Stimulated activated CD8-positive, alpha-beta memory T cell treated with anti-CD3 and anti-CD28 coated beads, Interleukin-15, amount 100 ng/mL, for 24 hours (primary cell): ENCODE measurements at places on chromosomes 5 and 9.

DNA sequence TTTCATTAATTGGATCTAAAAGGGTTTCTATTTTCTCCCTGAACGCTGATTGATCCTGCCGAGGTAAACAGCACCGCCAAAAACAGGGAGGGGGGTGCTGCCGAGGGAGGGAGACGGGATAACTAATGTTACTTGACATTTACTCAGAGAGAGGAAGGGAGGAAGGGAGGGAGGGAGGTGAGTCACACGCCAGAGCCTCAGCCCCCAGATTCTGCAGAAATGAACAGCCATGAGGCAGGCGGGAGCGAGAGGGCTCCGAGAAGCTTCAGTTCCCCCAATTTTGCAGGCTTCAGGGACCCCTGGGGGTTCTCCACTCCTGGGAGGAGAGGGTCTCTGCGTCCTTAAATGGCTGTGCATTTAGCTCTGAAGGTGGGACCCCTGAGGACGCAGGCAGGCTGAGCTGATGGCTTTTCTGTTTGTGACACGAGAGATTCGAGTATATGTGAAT, 59.1 kb upstream of the IER5L start:
- peak; percentile 21 for DNase-seq

- no peak for DNase-seq
Observed at GRCh38 chr5:178537467-178538371, 52.5 kb downstream of the COL23A1 start.

GRCh38 chr9:29981013-29981412, 2403.4 kb upstream of the ACO1 start:
- DNase-seq: no peak

DNA sequence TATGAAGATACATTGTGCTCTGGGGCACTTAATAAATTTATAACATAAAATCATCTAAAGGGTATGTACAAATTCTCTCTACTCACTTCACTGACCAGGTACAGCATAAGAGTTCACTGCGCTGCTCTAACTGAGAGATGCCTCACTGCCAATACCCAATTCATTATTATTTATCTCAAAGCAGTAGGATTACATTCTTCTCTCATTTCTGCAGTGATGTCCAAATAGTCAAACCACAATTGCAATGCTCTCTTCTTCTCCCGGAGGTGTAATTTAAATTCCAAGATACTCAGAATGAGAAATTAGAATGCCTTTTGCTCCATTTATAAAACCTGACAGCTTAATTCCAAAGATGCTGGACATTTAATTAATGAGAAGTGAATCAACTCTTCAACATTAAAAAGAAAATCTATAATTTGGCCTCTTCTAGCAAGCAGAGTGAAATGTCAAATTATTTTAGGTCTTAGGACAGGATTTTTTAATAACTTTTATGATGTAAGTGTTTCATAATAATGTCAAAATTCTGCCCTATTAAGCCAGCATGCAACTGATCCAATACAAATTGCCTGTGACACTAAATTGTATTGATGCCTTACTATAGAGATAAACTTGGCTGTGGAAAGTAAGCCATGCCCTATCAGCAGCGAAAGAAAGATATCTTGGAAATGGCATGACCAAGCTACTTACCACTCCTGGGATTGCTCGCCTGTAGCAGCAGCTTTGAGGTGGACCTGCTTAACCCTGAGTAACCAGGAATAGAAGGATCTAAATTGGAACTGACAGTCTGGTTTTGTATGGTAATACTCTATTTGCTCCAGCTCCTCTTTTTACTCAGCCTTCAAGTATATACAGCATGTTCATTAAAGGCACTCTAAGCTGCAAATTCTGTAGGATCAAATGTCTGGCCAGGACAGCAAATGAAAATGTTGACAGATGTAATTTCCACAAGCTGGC, 374.2 kb upstream of the TYRP1 start:
- no peak for DNase-seq

GRCh38 chr5:79069488-79070349, at the start of the genes BHMT2 and DMGDH:
Gene BHMT2, plus strand, starts transcription at chr5:79069767. Its CDS starts 16 bp downstream, at chr5:79069783.
Gene DMGDH, minus strand, starts transcription at chr5:79069674. Its CDS starts 54 bp downstream, at chr5:79069620.
- no peak for DNase-seq

DNA sequence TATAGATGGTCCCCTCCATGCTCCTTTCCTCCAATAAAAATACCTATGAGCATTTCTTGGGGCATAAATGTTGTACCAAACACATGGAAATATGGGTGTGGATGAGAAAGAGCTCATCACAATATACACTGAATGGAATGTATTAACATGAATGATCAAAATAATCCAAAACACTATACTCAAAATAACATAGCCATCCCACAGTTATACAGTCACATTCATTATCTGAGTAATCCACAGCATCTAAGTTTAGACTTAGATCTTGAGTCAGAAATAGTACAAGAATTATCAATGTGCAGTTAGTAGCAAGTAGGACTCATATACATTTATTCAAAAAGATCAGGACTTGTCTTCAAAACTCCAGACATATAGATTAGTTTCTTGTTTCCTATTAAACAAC, 175.2 kb upstream of the NREP start:
- DNase-seq: no peak

DNA sequence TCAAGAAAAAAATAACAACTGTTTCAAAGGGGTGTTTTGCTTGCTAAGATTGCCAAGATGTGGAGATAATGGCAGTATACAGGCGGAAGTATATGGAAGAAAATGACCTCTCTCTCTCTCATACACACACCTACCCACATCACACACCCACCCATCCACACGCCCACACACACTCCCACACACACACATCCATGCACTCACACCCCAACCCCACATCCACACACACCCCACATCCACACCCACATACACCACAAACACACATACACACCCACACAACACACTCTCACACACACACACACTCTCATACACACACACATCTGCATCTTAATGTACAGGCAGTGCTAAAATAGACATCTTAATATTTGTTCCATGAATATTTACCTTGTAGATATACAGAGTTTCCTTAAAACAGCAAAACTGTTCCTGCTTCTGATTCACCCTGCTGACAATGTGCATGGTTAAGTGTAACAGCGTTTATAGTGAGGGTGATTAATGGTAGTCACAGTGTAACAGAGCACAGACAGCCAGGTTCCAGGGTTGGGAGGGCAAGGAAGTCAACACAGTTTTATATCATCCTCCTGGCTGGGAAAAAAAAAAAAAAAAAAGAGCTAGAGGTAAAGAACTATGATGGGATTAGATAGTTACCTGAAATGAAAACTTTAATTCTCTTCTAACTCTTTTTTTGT, 8.3 kb downstream of the BHMT2 start:
- DNase-seq: no peak
